Astrocyte (in vitro differentiated cells and primary cell): ENCODE measurements at places on chromosomes 7 and 10. TPM values are rescaled to one million over a fixed set of nuclear protein-coding genes. Genes with fewer than 3 reads are reported as not detected.
A peak's percentile ranks its signal among the peaks of the same experiment; 100 is the strongest.

DNA sequence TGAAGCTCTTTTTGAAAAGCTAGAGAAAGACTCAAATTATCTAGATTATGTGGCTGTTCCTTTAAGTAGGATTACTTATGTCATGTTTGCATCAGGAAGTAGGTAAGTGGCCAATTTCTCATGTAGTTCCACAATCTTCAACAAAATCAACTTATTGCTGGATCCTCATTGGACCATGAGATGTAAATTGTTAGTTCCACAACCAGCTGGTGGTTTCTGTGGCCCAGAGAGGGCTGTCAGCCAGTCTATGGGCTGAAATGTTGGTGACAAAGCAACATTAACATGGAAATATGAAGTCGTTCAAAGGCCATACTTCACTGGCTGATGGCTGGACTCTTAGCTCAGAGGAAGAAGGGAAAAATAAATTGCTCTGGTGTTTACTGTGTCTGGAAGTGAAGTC is 157.9 kb downstream of the PLXDC2 start:
- DNase-seq = no peak

DNA sequence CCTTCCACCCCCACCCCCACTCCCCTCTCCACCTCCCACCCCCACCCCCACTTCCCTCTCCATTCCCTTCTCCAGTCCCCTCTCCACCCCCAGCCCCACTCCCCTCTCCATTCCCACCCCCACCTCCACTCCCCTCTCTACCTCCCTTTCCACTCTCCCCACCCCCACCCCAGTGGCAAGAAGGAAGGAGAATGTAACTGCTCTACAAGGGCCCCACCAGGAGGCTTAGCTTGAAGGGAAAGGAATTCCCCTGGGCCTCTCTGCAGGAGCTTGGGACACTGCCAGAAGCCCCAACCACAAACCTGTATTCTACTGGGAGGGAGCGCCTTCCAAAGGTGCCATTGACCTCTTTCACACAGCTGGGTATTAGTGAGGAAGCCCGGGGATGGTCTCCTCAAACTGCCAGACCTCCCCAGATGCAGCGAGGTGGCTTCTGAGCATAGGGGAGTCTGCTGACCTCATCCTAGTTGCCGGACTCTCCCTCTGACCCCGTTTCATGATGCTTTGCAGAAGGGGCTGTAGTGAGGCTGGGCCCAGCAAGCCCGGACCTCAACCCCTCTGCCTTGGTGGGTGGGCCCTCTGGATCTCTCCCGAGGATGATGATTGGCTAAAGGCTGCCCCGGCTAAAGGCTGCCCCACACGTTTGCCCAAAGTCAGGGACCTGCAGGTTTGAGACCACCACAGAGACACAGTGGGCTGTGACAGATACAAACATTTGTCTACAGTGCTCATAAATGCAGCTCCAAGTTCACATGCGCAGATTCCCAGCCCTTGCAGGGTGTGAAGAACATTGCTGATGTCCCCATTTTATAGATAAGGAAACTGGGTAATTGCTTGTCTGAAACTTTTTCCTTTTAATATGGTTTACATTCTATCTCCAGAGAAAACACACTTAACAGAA is 2.9 kb downstream of the DEPP1 start:
- peak; percentile 76 for DNase-seq

- DNase-seq = peak; percentile 12
Measured at GRCh38 chr7:149753375-149754233, 19.8 kb downstream of the ZNF467 start.

- peak; percentile 56 for DNase-seq
Measured at GRCh38 chr10:3911713-3912442, 126.9 kb upstream of the KLF6 start.

DNA sequence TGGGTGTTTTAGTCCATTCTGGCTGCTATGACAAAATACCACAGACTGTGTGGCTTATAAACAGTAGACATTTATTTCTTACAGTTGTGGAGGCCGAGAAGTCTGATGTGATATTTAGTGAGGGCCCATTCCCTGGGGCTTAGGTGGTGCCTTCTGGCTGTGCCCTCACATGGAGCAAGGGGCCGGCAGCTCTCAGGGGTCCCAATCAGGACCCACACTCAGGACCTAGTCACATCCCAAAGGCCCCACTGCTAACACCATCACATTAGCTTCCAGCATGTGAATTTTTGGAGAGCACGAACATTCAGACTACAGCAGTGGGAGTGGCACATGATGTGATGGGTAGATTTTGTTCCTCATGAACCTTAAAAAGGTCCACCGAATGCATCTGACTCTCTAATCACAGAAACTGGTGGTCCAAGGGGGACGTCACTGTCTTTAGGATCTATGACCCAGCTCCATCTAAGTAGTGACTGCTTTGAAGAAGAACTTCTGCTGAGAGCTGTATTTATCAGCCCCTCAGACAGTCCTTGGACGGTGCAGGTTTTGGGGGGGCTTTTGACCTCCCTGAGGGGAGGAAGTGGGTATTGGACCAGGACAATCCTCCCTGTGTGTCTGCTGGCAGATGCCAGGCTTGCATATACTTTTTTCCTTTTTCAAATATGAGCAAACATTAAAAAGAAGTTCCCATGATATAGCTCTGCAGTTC is 154.5 kb upstream of the ZNF32 start:
- no peak for DNase-seq

GRCh38 chr10:119680650-119681081 is 29.5 kb downstream of the BAG3 start:
- peak; percentile 51 for DNase-seq

DNA sequence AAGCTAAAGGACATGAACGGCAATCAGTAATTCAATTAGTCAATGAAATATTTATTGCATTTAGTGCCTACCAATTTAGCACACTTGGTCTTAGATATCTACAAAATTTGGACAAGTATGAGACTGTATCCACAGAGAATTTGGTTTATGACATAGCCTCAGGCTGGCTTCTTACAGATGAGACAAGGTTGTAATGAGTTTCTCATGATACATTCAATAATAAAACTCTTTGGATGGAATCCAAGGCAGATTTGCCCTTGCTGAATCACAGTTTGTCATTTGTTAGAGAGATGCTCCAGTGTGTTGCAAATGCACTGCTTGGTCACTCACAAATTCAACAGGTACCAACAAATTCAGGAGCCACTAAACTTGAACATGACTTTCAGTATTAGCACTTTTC is 162.5 kb downstream of the GPR37 start:
- no peak for DNase-seq

DNA sequence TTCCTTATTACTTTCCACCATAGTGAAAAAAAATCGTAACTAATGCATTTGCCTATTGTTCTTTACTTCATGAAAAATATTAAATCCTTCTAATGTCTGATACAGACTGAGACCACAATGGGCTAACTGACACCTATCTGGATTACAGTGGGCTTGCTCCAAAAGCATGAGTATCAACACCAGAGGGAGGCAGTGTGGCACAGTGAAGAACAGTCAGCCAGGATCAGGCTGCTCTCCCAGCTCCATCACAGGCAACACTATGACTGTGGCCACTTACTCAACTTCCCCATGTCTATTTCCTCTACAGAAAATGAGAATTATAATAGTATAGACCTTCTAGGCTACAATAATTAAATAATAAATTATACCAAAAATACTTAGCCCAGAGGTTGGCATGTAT is 97.2 kb downstream of the SLC25A13 start:
- no peak for DNase-seq

DNA sequence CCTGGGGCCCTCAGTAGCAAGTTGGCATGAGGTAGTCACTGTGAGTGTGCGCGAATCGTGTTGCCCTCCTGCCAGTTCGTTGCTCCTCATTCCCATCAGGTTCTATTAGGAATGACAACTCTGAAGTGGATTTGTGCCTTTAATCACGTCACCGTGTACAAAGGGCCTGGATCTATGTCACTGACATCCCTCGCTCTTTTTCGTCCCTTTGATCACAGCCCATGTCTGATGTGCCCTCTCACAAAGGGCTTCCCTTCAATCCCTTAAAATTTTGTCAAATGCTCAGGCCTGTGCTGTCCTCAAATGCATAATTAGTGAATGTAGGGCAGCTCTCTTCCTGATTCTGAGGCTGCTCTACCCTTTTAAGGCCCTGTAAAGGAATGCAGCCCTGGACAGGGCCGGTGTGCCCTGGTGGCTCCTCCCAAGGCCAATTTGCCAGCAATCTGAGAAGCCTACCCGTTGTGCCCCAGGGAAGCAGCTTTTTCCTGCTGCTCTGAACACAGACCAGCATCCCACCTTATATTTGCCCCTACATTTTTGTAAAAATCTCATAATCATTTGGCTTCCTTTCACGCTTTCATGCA is 93.6 kb downstream of the TMEM178B start:
- DNase-seq = no peak

DNA sequence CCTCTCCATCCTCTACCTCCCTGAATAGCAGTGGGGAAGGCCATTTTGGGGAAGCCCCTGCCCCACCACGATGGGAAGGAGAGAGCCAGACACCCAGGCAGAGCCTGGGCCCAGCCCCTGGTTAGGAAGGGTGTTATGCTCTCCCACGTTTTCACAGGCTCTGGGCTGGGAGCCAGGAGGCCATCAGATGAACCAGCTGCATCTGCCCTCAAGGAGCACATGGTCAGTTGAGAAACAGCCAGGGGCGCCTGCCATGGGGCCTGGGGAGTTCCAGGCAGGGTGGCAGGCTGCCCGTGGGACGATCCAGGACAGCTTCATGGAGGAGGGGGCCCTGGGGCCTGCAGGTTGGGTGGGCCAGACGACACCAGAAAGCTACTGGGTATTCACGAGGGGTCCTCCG is 47.5 kb downstream of the CAMK2B start:
- no peak for DNase-seq

- no peak for DNase-seq
Measured at GRCh38 chr7:101688995-101689907, 60.2 kb upstream of the MYL10 start.

DNA sequence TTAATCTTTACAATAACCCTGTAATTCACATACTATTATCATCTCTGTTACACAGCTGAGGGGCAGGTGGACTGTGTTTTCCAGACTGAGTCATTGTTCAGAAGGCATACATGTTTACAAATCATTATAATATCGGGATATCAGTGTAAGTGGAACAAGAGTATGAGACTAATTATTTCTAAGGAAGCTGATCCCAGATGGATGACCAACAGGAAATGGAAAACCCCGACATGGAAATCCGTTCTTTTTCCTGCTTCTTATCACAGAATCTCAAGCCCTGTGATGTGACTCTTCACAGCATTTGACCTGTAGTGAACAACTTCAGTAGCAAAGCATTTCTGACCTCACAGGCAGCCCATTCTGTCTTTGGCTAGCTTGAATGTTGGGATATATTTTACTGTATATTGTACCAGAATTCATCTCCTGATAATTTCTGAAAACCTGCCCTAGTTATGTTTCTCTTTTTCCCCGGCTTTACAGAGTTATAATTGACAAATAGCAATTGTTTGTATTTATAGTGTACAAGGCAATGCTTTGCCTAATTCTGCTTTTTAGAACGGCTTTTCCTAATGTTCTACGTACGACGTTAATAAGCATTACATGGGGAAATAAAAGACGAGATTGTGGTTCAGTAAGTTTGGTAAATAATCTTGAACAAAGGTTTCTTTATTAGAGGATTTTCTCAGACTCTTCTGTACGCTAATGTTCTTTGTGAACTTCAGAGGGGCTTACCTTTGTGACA is 78.6 kb upstream of the SYPL1 start:
- DNase-seq = no peak

DNA sequence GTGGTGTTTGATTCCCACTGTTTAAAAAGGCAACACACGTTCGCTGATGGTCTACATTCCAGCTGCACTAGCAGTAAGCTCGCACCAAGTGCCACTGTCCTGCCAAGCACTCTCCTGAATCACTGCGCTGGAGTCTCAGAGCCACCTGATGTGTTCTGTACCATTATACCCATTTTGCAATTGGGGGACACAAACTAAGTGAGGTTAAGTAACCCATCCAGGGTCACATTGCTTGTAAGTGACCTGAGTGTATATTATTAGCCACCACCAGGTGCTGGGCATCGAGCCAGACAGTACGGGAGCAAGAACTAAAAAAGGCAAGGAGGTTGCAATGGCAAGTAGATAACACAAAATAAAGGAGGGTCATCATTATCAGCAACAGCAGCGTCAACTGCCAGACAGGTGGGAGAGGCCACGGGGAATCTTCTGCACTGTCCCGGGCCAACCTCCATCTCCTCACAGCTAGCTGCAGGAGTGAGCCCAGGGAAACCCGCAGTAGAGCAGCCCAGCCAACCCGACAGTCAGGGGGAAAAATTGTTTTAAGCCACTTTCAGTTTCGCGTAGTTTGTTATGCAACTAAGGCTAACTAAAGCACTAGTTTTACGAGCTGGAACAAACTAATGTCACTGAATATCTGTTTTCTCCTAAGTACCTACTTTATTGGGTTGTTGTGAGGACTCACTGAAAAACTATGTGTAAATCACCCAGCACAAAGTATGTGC is 712 bp upstream of the CPVL start:
- DNase-seq = peak; percentile 6

DNA sequence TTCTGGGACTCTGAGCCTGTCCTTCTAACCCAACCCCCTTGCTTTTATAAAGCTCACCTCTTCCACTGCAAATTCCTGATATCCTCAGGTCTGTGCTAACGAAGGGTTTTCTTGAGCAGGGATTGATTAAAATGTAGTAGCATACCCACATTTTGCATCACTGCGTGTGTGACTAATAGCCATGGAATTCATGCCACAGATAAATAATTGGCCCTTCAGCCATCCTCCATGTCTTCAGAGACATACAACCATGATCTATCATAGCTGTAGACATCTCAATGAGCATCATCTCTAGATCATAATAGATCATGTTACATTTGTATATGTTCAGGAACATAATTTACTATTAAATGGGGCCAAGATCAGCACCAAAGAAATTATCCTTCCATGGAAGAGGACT is 990.3 kb downstream of the KCNMA1 start:
- DNase-seq = peak; percentile 60

GRCh38 chr7:960269-960871 is 5.9 kb upstream of the ADAP1 start:
- DNase-seq = no peak

Gene HOXA11
- not detected in 2 replicates for total RNA-seq

Gene CHST12
- 18.5 and 22.0 TPM in 2 replicates for total RNA-seq

Gene RBM48
- total RNA-seq = 9.7 and 10.3 TPM in 2 replicates

Gene ZEB1
- total RNA-seq = 37.2 and 42.3 TPM in 2 replicates

Gene SPDYE11
- not detected in 2 replicates for total RNA-seq
